ENCODE measurements at places on chromosomes 2 and 18.

DNA sequence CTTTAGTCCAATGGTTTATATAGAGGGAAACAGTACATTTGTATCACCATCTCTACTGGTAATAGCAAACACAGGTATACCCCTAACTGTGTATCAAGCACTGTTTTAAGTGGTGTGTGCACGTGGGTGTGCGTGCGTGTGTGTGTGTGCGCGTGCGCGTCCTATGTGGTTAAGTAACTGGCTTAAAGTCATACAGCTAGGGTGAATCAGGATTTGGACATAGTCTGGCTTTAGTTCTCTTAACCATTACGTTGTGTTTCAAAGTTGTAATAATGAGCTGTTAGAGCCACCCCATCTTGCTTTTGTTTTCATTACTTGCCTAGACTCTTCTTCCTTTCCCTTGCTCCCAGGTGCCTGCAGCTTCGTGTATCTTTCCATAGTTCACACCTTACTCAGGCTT lies 2.1 kb downstream of the HADHB start:
- no peak for DNase-seq

GRCh38 chr2:127722807-127723206 lies 21.5 kb downstream of the SFT2D3 start:
- no peak for DNase-seq

GRCh38 chr2:229572507-229573271 lies 141.7 kb downstream of the DNER start:
- DNase-seq: no peak

GRCh38 chr2:39954346-39954745 lies 175.3 kb upstream of the THUMPD2 start:
- no peak for DNase-seq

- DNase-seq: peak; percentile 74
These were observed 45.9 kb upstream of the FAM117B start for GRCh38 chr2:202588647-202589581.

GRCh38 chr18:32337821-32338220 lies 132.9 kb downstream of the GAREM1 start:
- DNase-seq: no peak

DNA sequence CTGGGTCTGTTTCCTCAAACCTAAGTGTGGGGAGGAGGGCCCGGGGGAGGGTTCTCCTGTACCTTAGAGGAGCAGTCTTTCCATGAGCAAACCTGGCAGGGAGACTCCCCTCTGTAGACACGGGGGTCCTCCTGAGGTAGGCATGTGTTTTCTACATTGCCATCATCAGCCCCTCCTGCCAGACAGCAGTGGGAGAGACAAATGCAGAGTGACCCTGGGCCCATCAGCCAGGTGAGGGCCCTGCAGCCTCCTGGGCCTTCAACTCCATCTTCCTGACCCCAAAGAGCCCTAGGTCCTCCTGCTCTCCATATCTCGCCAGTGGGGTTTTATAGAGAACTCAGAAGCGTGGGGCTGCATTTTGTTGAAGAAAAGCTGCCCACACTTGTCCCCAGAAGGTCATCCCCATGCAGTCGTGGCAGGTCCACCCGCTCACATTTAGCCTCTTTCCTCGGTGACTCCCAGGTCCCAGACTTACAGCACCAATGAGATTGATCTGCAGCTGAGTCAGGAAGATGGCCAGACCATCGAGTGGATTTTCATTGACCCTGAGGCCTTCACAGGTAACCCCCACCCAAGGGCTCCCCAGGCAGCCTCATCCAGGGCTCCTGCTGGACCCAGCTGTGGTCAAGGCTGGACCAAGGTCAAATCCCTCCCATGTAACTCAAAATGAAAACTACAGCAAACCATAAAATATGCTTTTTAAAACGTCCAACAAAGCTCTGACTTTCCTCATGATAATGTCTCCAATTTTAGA lies 2.6 kb downstream of the CHRNG start:
- DNase-seq: no peak

- DNase-seq: no peak
These were observed 253.4 kb downstream of the ETAA1 start for GRCh38 chr2:67650291-67651133.

GRCh38 chr2:64065516-64065915 lies 46.3 kb upstream of the VPS54 start:
- no peak for DNase-seq

DNA sequence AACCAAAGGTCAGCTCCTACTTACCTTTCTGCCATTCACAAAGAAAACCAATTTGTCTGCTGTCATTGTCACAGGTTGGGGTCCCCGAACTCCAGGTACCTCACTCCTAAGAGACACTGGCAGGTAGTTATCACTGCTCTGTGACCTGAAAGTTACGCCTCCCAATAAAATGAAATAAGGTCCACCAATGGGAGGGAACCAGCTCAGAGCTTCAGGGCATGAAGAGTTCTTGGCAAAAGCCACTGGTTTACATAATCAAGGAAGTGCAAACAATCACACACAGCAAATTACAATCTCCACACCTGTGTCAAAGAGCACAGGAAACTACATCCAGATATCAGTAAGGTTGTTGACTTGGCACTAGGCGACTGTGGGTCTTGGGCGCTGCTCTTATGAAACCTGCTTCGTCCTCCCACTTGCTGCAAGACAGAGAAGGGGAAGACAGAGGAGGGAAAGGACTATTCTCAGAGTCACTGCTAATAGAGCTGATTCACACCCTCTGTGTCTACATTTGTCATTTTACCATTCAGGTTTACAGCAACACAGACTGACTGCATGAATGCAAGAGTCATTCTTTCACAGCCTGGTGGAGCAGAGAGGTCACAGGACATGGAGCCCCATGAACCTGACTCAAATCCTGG lies at the start of gene XDH:
TSS of gene XDH (minus strand) at position 142 of the 641 bp plus-strand sequence. CDS start at position 66, 76 bp downstream.
- DNase-seq: peak; percentile 83

DNA sequence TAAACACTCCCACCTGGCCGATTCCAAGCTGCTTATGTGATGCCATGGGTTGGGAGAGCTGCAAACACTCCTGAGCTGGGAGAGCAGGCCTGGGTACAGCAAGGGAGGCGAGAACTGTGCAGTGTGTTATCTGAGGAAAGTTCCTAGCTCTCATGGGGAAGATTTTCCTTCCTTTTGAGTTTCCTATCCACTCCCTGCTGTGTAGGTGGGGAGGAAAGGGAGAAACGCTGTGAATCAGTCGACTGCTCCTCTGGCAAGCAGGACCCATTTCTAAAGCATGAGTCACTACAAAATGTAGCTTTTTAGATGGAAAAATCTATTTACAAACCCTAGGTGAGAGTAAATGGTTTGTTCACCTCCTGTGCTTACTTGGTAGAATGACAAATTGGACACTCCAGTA lies 80.4 kb downstream of the SH3RF3 start:
- DNase-seq: no peak

DNA sequence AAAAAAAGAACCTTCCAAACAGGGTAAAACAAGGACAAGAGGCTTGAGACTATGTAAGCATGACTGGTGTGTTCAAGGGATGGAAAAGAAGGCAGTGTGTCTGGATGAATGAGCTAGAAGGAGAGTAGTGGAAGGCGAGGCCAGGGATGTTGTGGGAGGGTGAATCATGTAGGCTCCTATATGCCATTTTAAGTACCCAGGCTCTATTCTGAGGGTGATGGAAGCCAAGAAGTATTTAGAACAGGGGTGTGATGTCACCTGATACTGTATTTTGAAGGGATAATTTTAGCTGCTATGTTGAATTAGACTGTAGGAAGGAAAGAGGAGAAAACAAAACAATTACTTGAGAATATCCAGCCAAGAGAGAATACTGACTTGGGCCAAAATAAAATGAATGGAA lies 524.7 kb upstream of the CRIM1 start:
- no peak for DNase-seq

DNA sequence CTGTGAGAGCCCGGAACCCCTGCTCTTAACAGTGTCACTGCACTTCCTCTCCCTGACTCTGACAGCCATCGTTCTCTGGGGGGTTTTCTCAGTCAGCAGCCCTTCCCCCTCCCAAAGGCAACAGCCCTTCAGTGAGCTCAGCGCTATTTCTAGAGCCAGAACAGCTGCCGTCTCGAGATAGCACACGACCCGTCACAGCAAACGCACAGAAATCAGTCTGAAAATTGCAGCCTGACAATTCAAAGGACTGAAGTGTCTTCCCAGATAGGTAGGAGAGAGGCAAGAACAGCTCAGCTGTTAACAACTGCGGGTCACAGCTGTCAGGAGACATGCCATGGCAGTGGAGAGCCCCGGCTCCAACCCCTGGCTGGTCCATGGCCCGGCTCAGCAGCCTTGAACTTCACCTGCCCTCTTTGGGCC lies 45.4 kb downstream of the ST8SIA5 start:
- DNase-seq: no peak

GRCh38 chr2:222364285-222364895 lies 60.0 kb upstream of the SGPP2 start:
- DNase-seq: no peak

- DNase-seq: no peak
These were observed 97.1 kb downstream of the ACKR3 start for GRCh38 chr2:236666646-236667204.

DNA sequence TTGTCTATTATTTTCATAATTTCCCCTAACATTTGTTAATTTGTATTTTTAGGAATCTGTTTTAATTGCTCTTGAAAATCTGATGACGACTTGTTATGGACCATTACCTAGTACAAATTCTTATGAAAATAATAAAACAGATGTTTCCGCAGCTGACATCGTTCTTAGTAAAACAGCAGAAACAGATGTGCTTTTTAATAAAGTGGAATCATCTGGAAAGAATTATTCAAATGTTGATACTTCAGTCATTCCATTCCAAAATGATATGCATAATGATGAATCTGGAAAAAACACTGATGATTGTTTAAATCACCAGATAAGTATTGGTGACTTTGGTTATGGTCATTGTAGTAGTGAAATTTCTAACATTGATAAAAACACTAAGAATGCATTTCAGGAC lies 69.9 kb downstream of the PMS1 start:
- no peak for DNase-seq

GRCh38 chr2:106030287-106031268 lies 163.5 kb downstream of the UXS1 start:
- DNase-seq: no peak

GRCh38 chr18:76801567-76802505 lies 20.5 kb upstream of the ZNF236 start:
- peak; percentile 9 for DNase-seq

- DNase-seq: peak; percentile 26
These were observed 44.6 kb downstream of the FAM124B start for GRCh38 chr2:224357098-224357901.

DNA sequence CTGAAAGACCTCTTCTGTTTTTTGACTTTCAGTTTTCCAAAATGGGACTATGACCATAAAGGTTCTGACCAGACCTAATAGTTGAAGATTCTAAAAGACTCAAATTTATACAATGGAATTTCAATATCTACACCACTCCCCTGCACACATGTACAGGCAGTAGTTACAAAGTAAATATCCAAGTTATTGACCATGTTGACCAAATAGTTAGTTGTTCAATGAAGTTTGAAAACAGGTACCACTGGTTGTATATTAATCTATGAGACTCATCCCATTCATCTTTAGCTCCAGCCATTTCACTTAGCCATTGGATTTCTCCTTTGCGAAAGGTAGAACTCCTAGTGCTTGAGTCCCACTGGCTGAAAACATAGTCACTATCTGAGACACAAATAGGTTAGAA lies 277.4 kb downstream of the SETBP1 start:
- no peak for DNase-seq

DNA sequence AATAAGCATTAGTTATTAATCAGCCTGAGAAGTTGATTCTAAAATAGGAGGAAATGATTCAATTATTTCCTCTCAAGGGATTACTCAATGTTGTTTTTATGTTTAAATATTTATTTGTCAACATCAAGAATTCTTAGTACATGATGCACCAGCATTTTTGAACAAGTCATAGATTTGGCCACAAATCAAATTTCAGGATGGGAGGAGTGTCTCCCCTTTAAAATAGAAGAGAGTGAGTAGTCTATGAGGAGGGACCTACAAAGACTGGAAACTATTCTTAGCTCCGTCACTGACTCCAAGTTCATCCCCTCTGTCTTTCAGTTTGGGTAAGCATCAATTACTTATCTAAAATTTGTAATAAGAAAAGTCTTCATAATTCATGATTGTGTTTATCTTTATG lies 18.6 kb upstream of the IL18R1 start:
- no peak for DNase-seq

GRCh38 chr2:79793006-79793405 lies 280.2 kb downstream of the CTNNA2 start:
- DNase-seq: no peak

All from DMS153 (cell line).